Caco-2 (cell line): ENCODE measurements at places on chromosomes 1 and 21. TPM values are rescaled to one million over a fixed set of nuclear protein-coding genes. Genes with fewer than 3 reads are reported as not detected.

GRCh38 chr21:31334648-31335121 is 9.4 kb downstream of the TIAM1 start:
- DNase-seq = no peak
- no peak overlapping the region for H3K4me3 ChIP-seq
- H3K4me1 ChIP-seq = no peaks in the 10 kb centered on the region
- no peak overlapping the region for H3K27ac ChIP-seq

GRCh38 chr1:11610629-11611180 is 43.5 kb downstream of the FBXO2 start:
- no peaks in the 10 kb centered on the region for H3K27me3 ChIP-seq
- no peaks in the 10 kb centered on the region for H3K4me1 ChIP-seq
- no peaks in the 10 kb centered on the region for H3K36me3 ChIP-seq
- no peak overlapping the region for H3K4me3 ChIP-seq
- H3K27ac ChIP-seq = no peak overlapping the region

- H3K4me3 ChIP-seq = no peak overlapping the region
- H3K4me1 ChIP-seq = no peaks in the 10 kb centered on the region
- no peak for DNase-seq
- no peaks in the 10 kb centered on the region for H3K27me3 ChIP-seq
- H3K27ac ChIP-seq = no peak overlapping the region
- no peaks in the 10 kb centered on the region for H3K36me3 ChIP-seq
These were observed 14.0 kb downstream of the IFI16 start for GRCh38 chr1:159023723-159024122.

DNA sequence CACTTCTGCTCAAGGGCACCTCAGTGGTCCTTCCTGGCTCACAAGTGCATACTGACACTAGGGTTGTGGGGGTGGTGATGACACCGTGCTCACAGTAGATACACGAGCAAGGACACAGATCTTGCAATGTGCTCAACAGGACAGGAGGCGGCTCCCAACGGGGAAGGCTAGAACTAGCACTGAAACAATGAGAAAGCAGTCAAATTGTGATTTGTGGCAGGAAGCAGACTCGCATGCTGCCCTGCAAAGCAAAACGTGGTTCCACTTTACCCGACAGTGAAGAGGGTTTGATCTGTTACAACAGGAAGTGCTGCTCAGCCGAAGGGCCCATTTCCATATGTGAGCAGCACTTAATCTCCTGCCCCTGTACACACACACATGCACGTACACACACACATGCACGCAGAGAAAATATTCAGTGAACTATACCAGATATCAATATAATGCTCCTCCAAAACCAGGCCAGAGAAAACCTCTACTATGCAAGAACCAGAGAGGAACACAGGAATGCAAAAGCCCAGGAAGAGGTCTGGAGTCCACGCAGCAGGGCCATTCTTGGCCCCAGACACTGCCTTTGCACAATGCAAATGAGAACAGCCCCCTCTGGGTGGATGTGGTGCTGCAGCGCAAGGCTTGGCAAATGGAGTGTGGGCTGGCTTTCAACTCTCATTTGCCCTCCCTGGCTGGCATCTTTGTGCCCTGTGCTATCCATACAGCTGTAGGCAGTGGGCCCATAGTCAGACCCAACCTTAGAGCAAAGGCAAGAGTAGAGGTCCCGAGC is 47.1 kb downstream of the KANK4 start:
- H3K36me3 ChIP-seq = peaks cover 3% of the 10 kb centered on the region; the same call in 1 of the 2 replicates
- no peaks in the 10 kb centered on the region for H3K27me3 ChIP-seq
- peaks cover 7% of the 10 kb centered on the region; the same call in 1 of the 2 replicates for H3K4me1 ChIP-seq

DNA sequence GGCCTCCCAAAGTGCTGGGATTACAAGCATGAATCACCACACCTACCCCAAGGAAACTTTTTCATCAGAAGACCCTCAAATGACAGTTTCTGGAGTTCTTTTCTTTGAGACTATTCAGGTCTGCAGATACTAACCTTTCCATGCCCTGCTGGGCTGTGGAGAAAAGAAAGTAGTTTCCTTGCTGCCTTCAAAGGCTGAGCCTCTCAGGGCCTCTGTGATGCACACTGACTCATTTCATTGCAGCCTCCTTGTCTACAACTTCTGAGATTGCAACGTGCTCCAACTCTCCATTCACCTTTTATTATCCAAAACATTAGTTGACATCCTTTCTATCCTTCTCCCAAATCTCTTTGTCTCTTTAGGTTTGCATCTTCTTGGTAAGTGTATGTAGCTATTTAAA is 8.8 kb upstream of the SAMSN1 start:
- H3K4me1 ChIP-seq = no peaks in the 10 kb centered on the region
- no peak for DNase-seq
- H3K36me3 ChIP-seq = no peaks in the 10 kb centered on the region
- no peak overlapping the region for H3K27ac ChIP-seq
- H3K4me3 ChIP-seq = no peak overlapping the region
- H3K27me3 ChIP-seq = no peaks in the 10 kb centered on the region; the same call in 1 of the 2 replicates

DNA sequence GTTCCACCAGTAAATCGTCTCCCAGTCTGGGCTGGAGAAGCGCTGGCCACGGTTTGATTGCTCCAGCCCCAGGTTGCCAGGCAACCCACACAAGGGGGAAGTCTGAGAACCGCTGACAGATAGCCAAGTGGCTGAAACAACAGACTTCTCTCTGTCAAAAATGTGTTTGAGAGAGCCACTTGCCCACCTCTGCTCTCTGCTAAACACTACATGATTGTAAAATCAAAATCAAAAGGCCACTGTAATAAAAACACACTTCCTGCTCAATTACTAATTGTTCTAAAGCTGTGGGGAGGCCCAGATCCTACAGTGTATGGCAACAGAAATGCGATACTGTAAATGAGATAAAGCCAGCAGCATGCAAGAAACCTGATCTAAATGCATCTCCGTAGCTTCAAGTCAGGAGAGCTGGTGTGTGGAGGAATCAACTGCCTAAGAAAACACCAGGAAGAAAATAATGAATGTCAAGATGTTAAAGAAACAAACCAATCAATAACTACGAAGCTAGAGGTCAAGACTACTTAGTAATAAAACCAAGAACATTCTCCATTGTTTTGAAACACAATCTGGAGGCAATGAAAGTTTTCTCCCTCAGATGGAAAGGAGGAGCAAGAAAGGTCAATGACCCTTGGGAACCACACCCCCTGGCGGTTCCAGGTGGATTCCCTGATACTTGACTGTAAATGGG is 121.2 kb downstream of the SLC45A1 start:
- no peaks in the 10 kb centered on the region for H3K36me3 ChIP-seq
- H3K27ac ChIP-seq = no peak overlapping the region
- no peak for DNase-seq
- no peaks in the 10 kb centered on the region for H3K4me1 ChIP-seq

- no peak overlapping the region for H3K27ac ChIP-seq
- H3K27me3 ChIP-seq = no peaks in the 10 kb centered on the region
- H3K4me1 ChIP-seq = no peaks in the 10 kb centered on the region
- H3K4me3 ChIP-seq = no peak overlapping the region
These were observed 55.2 kb downstream of the ST6GALNAC3 start for GRCh38 chr1:76129731-76130130.

DNA sequence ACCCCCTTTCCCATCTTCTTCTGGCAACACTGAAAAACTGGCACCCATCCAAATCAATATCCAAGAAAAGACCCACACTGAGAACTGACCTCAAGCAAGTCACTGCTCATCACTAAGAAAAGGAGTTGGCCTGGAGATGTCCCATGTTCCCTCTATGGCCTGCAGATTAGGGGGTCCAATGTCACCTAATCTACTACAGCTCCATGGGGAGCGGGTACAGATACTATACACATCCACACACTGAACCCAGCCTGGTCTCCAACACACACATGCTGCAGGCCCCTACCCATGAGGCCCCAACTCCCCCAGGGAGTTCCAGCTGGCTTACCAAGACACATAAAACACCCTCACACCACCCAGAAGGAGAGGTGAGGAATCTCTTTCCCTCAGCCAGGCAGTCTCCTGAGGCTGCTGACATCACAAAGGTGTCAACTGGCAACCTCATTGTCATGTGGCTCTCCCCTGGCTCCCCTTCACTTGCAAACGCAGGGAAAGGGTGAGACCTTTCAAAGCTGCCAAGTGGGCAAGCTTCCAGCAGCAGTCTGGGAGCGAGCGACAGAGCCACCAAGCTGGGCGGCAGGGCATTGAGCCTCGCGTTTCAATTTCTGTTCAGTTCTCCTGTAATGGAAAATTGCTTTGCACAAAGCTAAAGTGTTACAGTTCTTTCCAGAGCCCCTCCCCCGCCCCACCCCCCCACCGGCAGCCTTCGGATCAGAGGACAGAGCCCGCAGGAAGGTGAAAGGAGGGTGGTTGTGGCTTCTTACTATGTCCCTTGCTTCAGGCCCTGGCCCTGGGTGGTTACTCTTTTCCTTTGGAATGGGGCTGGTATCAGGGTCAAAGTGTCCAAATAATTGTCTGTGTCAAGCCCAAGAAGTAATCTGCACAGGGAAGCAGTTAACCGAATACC is at the start of gene LRRC52:
TSS of gene LRRC52 (plus strand) at position 469 of the 907 bp plus-strand sequence. CDS start at position 766, 297 bp downstream.
- no peak within 1 kb of the TSS for H3K4me3 ChIP-seq
- H3K27me3 ChIP-seq = no peaks in the 10 kb centered on the region
- H3K4me1 ChIP-seq = no peaks in the 10 kb centered on the region

DNA sequence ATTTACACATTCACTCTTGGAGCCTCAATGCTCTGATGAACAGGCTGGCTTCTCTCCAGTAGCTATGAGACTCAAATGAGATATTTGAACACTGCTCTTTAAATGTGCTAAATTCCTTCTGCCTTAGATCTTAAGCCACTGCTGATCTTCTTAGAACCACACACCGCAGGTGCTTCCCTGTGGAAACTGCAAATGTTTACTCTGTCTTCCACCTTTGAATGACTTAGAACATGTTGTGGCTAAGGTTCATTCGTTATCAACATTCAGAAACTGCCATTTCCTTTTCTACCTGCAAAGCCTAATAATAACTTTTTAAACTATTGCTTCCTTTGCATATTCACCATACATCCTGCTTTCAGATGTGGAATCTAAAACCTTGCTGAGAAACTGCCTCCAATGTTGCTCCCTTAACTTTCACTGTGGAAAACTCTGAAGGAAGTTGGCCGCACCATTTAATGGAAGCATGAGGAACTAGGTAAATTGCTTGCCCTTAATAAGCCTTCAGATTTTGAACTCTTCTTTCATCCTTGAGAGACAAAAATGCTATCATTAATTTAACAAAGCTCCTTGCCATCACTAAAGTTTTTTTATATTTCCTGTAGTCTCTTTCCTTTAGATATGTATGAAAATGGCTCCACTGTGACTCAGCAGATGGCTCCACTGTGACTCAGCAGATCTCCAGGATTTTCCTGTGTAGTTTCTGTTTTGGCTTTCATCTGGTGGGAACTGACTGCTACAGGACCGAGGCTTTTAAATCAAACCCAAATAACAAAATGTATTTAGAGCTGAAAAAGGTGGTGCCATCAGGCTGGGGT is 143.8 kb downstream of the TNFSF18 start:
- H3K27me3 ChIP-seq = no peaks in the 10 kb centered on the region
- DNase-seq = no peak
- no peak overlapping the region for H3K4me3 ChIP-seq
- H3K36me3 ChIP-seq = no peaks in the 10 kb centered on the region

DNA sequence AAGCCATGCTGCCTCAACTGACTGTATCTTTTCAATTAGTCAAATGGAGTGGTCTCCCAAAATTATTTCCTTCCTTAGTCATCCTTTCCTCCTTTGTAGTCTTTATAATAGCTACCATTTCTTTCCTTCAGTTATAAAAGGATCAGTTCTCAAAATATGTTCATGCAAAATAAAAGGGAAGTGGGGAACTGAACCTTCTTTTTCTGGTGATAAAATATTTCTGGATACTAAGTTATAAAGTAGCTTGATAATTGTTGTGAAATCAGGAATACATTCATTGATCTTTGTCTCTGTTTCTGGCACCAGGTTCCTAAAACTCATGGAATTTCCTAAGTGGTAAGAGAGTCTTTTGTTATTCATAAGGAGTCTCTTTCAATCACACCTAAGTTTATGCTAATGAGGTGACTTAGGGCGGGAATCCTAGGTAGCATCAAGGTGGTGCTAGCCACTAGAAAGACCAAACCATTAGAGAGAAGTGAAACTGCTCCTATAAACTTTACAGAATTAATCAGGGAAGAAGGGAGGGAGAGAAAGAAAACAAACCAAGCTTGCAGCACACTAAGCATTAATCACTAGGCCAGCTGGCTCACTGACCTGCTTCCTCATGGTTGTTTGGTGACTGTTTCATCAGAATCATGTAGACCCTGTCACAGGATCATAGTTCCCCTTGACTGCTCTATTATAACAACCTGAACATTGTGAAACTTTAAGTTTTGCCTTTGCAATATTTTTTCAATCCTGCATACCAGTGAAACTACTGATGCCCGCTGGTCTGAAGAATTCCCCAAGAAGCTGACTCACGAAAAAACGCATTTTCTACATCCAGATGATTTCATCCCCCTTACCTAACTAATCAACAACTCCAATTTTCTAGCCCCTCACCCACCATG is 161.6 kb upstream of the PTBP2 start:
- H3K4me3 ChIP-seq = no peak overlapping the region
- no peaks in the 10 kb centered on the region for H3K4me1 ChIP-seq
- DNase-seq = no peak
- H3K27me3 ChIP-seq = no peaks in the 10 kb centered on the region

DNA sequence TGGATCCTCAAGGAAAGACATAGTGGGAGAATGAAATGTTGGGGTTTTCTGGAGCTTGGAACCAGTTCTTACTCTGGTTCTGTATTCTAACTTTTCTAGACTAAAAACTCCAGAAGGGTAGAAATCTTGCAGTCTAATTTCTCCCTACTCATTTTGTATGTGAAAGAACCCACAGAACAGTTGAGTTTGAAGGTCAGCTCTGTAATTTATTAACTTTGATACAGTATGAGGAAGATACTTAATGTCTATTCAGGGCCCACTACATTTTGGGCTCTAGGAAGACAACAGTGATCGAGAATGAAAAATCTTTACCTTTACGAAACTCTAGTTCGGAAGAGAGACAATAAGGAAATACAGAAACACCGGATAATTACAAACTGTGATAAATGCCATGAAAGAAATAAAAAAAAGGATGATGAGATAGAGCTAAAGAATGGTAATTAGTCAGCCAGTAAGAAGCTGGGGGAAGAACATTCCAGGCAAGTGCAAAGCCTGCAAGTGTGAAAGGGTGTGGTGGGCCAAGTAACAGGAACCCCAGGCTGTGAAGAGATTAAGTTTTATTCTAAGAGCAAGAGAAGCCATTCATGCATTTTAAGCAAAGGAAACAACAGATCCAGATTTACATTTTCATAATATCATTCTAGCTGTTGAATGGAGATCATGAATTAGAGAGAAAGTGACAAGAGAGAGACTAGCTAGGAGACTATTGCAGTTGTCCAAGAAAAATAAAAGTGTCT is 159.9 kb upstream of the HMCN1 start:
- H3K36me3 ChIP-seq = no peaks in the 10 kb centered on the region
- no peak overlapping the region for H3K27ac ChIP-seq
- H3K27me3 ChIP-seq = no peaks in the 10 kb centered on the region
- peaks cover 7% of the 10 kb centered on the region; the same call in 1 of the 2 replicates for H3K4me1 ChIP-seq
- H3K4me3 ChIP-seq = no peak overlapping the region

GRCh38 chr1:159879136-159879535 is 16.7 kb upstream of the VSIG8 start:
- H3K4me1 ChIP-seq = no peaks in the 10 kb centered on the region
- no peak overlapping the region for H3K4me3 ChIP-seq
- H3K27ac ChIP-seq = no peak overlapping the region
- H3K36me3 ChIP-seq = no peaks in the 10 kb centered on the region
- DNase-seq = no peak
- H3K27me3 ChIP-seq = no peaks in the 10 kb centered on the region

GRCh38 chr1:172679000-172679772 is 20.3 kb downstream of the FASLG start:
- no peak overlapping the region for H3K27ac ChIP-seq
- no peaks in the 10 kb centered on the region for H3K36me3 ChIP-seq
- peaks cover 7% of the 10 kb centered on the region; the same call in 1 of the 2 replicates for H3K4me1 ChIP-seq
- DNase-seq = peak; percentile 70
- no peak overlapping the region for H3K4me3 ChIP-seq
- H3K27me3 ChIP-seq = no peaks in the 10 kb centered on the region

The NUDT17 gene
- 4.8 and 6.4 TPM in 2 replicates for total RNA-seq

The TTLL10 gene
- total RNA-seq = 0.29 and 1.2 TPM in 2 replicates

The F13B gene
- 0.39 TPM in 1 of 2 replicates, not detected in the other for total RNA-seq

The MYBPH gene
- 19.7 and 25.9 TPM in 2 replicates for total RNA-seq

The HUNK gene
- 4.8 and 7.5 TPM in 2 replicates for total RNA-seq
